ENCODE measurements at places on chromosomes 4 and X.

GRCh38 chr4:1459722-1460511 lies 53.7 kb upstream of the NKX1-1 start:
- DNase-seq: peak; percentile 6

DNA sequence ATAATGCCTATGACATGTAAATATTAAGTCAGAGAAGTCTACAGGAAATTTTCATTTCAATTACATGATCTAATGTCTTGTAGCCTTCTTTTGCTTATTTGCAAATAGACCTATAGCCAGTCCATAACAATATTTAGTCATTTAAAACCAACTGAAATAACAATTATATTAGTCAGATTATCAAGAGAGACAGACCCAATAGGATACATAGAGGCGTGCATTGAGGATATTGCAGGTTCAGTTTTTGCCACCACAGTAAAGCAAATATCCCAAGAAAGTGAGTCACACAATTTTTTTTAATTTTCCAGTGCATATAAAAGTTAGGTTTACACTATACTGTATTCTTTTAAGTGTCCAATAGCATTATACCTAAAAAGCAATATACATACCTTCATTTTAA lies 349.7 kb upstream of the ATOH1 start:
- no peak for DNase-seq

- peak; percentile 29 for DNase-seq
Measured at GRCh38 chr4:38163216-38164006, 203.2 kb downstream of the PTTG2 start.

- no peak for DNase-seq
Measured at GRCh38 chr4:24642981-24643547, 58.7 kb upstream of the DHX15 start.

GRCh38 chr4:97646997-97647396 lies 496.3 kb downstream of the STPG2 start:
- no peak for DNase-seq

GRCh38 chr4:141006242-141006802 lies 126.9 kb downstream of the RNF150 start:
- no peak for DNase-seq

GRCh38 chr4:113884655-113885054 lies 94.8 kb downstream of the ARSJ start:
- no peak for DNase-seq

- DNase-seq: no peak
Measured at GRCh38 chrX:11426712-11427452, 133.7 kb downstream of the AMELX start.

DNA sequence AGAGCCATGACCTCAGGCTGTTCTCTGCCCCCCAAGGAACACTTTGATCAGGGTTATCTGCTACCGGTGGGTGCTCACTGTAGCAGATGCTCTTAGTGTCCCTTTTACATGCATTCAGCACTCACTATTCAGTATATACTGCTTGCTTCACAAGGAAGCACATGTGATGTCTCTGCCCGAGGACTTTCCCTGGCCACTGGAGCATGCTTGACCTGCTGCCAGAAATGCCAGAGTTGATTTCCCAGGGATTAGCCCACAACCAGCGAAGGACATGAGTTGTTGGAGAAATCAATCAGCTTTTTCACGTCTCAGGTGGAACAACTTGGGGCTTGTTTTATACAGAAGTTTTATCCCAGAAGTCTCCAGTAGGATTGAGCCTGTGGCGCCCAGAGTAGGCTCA lies 51.2 kb upstream of the RPS6KA3 start:
- no peak for DNase-seq

DNA sequence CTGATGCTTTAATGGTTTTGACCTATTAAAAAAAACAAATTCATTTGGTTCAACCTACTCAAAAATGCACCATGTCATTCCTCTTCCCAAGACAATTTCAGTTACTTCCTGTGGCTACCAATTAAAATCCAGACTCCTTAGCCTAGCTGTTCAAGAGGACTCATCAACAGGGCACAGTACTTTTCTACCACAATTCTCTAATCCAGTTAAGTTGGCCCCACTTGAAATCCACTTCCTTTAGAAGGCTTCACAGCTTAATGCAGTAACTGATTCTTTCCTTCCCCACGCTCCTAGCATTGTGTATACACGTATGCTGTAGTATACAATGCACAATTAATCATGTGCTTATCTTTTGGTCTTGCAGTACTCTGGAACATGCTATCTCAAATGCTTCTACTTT lies 129.8 kb downstream of the UGT8 start:
- no peak for DNase-seq

- DNase-seq: no peak
Measured at GRCh38 chr4:20266215-20267082, 14.7 kb downstream of the SLIT2 start.

DNA sequence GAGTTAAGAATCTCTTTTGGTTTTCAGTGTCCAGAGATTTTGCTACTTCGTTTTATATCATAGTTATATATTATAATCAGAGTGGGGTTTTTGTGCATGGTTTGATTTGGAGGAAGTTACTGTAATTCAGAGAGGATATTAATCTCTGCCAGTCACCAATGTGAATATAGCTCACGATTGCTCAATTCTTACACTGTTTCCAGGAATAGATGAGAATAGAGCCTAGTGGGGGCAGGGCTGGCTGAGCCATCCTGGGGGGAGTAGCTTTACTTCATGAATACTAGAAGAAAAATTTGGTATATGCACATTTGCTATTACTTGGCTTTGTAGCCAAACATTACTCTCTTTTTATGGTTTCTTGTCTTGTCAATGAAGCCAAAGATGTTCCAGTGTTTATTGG lies 60.9 kb upstream of the TRPC3 start:
- no peak for DNase-seq

GRCh38 chrX:8346060-8346459 lies 118.6 kb upstream of the VCX3B start:
- no peak for DNase-seq

GRCh38 chr4:184361443-184361842 lies 112.9 kb downstream of the IRF2 start:
- no peak for DNase-seq

GRCh38 chr4:170623899-170624298 lies 534.1 kb upstream of the AADAT start:
- DNase-seq: no peak

- DNase-seq: no peak
Measured at GRCh38 chrX:37640142-37640541, 45.4 kb upstream of the XK start.

DNA sequence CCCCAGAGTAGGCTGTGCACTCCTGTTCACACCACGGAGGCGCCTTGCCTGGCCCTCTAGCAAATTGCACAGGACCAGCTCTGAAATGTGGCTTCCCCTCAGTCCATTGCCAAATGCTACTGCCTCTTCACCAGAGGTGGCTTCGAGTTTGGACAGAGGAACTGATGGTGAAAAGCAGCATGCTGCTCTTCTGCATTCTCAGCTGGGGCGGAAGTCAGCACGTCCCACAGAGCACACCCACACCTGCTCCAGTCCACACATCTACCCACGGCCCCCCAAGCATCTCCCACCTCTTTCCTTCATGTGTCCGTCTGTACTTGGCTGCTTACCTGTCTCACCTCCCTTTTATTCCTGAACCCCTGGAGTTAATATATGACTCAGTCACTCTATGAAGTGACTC lies 43.5 kb downstream of the LRP2BP start:
- DNase-seq: no peak

DNA sequence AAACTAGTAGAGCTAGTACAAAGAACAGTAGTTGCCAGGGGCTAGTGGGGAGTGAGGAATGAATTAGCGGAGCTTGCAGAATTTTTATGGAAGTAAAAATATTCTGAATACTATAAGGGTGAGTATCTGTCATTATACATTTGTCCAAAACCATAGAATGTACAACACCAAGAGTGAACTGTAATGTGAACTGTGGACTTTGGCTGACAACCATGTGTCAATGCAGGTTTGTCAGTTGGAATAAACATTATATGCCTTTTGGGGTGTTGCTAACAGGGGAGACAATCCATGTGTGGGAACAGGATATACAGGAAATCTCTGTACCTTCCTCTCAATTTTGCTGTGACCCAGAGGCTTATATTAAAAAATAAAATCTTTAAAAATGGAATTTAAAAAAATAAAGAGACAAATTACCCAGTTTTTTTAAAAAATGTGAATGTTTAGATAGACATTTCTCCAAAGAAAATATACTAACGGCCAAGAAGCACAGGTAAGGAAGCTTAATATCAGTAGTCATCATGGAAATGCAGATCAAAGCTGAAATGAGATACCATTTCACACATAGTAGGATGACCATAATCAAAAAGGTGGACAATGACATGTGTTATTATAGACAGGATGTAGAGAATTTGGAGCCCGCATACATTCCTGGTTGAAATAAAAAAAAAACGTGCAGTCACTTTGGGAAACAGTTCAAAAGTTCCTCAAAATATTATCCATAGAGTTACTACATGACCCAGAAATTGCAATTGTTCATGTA lies 899.8 kb downstream of the RAB28 start:
- DNase-seq: no peak

DNA sequence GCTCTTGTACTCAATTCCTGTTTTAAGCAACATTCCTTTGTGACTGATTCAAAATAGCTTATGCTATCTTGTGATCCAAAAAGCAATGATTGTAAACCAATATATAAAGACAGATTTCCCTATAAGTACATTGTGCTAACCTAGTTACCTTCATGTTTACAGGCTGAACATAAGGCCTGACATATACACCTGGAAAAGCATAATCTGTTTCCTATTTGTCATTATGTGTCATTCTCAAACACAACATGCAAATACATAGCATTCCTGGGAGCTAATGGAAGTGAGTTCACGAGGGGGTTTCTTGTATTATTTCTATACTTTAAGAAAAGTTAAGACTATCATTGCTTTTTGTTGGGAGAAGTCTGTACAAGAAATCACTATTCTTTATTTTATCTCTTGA lies 638.1 kb upstream of the AGA start:
- no peak for DNase-seq

- no peak for DNase-seq
Measured at GRCh38 chrX:10009741-10010140, 42.6 kb downstream of the CLDN34 start.

GRCh38 chr4:70511365-70511764 lies 7.0 kb upstream of the AMTN start:
- no peak for DNase-seq

DNA sequence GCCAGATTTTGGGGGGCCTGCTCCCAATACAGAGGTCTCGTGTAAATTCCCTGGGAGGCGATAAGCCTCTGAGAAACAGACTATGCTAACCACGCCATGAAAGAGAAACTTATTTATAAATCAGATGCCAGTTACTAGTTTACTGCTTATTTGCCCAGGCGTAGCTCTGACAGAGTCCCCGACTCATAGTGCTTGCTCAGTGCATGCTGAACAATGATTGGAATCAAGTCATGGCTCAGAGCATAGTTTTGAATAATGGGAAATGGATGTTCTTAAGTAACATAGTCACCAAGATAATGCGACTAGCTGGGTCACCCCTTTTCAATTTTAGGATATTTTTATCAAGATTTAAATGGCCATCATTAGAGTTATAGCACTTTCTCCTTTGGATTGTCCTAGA lies 39.9 kb downstream of the HTT start:
- DNase-seq: no peak

DNA sequence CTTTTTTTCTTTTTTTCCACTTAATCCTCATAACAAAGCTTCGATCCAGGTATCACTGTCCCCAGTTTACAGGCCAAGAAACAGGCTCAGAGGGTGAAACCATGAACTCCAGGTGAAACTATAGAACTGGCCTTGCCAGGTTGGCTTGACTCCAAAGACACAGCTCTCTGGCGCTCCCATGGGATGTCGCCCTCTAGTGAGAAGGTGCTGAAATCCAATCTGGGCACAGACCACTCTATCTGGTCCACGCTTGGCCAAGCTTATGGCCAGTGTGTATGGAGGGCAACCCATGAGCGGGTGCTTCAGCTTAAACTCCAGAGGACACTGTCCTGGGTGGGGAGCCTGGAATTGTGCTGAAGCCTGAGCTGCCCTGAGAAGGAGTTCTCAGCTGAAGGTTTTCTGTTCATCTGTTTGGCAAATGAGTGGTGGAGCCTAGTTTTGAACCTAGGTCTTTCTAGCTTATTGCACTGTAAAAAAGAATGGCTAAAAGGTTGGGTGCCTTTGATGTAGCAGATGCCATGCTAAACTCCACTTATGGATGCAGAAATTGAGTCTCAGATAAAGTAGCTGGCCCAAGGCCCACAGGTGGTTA lies 70.5 kb downstream of the SEL1L3 start:
- no peak for DNase-seq

- DNase-seq: no peak
Measured at GRCh38 chr4:132240081-132240480, 909.0 kb upstream of the PCDH10 start.

DNA sequence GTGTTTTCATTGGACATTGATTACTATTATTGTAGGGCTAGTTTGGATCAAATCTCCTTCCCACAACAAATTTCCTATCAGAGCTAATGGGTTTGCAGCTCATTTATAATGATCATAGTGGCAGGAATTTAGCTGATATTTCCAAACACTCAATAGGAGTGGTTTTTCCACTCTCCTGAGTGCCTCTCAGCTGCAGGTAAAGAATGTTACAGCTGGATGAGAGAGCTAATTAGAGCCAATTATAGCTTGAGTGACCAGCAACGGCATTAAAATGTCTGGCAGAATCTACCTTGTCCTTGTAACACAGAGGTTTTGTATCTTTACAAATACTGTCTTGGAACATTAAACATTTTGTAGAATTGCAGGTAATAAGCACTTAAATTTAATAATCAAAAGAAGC lies 602.8 kb upstream of the EPHA5 start:
- DNase-seq: no peak

GRCh38 chr4:5824635-5825034 lies 68.3 kb downstream of the CRMP1 start:
- no peak for DNase-seq

DNA sequence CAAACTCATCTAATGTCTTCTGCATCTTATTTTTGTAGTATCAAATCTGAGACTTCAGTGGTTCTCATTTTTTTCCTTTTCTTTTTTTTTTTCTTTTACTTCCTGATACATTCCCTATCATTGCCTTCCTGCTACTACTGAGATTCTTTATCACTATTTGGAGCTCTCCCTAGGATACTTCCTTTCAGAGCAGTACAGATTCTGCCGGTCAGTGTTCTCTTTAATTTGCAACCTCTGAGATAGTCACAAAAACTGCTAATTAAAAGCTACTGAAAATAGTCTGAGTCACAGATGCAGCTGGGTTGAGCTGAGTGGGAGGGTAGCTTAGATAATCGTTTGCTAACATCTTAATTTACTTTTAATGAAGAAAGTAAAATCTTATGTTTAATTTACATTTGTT lies 1279.7 kb downstream of the ARAP2 start:
- DNase-seq: no peak

GRCh38 chrX:66634272-66634671 lies 4.6 kb downstream of the EDA2R start:
- DNase-seq: no peak

- DNase-seq: no peak
Measured at GRCh38 chr4:68175562-68176155, 46.0 kb upstream of the TMPRSS11F start.

GRCh38 chrX:20067709-20068561 lies 48.8 kb downstream of the MAP7D2 start:
- no peak for DNase-seq

DNA sequence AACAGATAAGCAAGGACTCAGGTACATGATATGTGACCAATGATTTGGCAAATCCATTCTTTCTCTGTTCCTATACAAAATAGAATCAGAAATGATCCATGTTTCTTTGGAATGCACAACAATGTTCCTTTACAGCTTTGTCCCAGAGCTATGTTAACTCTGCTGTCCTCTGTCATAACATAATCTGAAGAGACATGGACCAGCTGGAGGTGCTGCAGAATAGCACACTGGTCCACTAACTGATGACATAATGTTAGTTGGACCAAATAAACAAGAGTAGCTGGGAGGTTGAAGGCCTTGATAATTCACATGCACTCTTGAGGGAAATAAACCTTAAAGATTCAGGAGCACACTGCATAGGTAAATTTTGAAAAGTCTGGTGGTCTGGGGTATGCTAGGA lies 23.0 kb upstream of the DHX15 start:
- no peak for DNase-seq

All from activated naive CD4-positive, alpha-beta T cell treated with anti-CD3 and anti-CD28 coated beads, Interleukin-2, amount 50 U/mL, for 16 hours (primary cell).